ENCODE measurements at places on chromosomes 7 and 10.

- DNase-seq, result no peak
Measured at GRCh38 chr10:2572611-2573010, 494.7 kb upstream of the PFKP start.

DNA sequence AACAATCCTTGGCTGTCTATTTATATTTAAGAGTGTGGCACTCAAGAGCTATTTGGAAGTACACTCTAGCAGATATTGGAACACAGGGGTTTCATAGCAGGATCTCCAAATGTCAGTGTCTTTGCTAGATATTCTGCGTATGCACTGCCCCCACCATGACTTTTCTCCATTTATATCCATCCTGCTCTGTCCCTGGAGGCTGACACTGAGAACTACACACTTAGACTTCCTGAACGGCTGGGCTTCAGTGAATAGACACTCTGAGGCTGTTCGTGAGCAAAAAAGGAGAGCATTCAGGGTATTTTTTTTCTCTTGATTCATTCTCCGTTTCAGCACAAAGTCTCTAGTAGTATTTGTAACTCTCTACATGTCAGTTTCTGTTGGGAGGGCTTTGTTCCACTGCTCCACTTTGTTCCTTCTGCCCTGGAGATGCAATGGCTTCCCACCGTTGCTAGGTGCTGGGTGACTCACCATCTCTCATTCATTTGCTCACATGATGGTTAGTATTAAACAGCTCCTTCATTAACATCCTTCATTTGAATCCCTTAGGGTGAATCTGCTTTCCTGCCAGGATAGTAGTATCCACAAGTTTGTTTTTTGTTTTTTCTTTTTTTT, 155.9 kb upstream of the SLC13A1 start:
- no peak for DNase-seq

GRCh38 chr7:132390705-132391104, 185.6 kb downstream of the PLXNA4 start:
- no peak for DNase-seq

DNA sequence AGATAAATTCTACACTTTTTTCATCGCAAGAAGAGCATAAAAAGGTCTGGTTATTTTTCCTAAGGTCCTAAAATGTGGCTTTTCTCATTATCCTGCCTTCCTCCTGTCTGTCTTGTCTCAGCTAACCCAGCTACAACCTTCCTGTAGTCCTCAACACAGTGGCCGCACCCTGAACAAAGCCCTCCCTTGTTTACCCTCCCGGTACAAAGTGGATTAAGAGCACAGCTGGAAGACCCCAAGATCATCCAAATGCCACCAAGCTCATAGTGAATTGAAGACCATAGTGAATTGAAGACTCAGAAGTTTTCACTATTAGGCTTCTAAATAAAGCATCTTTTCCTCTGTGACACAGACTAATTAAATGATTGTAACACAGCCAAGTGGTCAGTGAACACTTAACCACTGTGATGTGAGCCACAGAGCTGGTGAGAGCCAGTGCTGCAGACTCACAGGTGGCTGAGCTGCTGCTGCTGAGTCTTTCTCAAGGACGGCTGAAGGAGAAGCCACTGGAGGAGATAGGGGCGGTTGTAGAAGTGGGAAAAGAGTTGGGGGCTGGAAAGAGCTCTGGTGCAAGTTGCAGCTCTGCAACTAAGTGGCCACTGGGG, 123.6 kb downstream of the ATXN7L1 start:
- DNase-seq, result no peak

DNA sequence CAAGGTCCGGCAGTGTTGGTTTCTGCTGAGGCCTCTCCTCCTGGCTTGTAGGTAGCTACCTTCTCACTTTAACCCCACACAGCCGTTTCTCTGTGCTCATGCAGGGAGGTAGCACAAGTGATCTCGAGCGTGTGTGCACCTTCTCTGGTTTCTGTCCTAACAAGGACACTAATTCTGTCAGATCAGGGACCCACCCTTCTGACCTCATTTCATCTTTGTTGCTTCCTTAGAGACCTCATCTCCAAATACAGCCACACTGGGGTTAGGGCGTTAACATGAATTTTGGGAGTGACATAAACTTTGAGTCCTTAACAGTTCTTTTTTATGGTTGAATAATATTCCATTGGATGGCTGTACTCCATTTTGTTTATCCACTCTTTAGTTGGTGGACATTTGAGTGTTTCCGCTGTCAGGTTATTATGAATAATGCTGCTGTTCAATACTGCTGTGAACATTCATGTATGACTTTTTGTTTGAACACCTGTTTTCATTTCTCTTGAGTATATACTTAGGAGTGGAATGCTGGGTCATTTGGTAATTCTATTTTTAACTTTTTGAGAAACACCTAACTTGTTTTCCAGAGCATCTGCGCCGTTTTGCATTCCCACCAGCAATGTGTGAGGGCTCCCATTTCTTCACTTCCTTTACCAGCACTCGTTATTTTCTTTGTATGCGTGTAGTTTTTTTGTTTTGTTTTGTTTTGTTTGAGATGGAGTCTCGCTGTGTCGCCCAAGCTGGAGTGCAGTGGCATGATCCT, 57.5 kb downstream of the LCOR start:
- no peak for DNase-seq

- peak; percentile 39 for DNase-seq
Measured at GRCh38 chr10:85548034-85548433, 818.6 kb downstream of the GRID1 start.

- peak; percentile 1 for DNase-seq
Measured at GRCh38 chr10:126634911-126635310, 35.6 kb downstream of the C10orf90 start.

DNA sequence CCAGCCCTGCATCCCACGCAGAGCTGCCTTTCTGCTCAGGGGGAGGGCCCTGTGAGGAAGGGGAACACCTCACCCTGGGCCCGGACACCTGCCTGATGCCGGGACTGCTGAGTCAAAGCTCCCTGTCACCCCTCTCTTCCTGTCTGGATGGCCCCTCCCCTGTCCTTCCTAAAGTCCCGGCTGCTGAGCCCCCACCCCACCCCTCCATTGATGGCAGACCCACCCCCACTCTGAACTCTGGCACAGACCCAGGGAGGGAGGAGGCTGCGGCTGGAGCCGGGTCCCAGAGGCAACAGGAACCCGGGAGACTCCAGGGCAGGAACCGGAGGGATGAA, 78.7 kb downstream of the ELFN1 start:
- no peak for DNase-seq

- DNase-seq, result peak; percentile 69
Measured at GRCh38 chr7:158861004-158861787, 4.8 kb downstream of the DYNC2I1 start.

- DNase-seq, result no peak
Measured at GRCh38 chr7:159192013-159192412, 47.3 kb upstream of the VIPR2 start.

DNA sequence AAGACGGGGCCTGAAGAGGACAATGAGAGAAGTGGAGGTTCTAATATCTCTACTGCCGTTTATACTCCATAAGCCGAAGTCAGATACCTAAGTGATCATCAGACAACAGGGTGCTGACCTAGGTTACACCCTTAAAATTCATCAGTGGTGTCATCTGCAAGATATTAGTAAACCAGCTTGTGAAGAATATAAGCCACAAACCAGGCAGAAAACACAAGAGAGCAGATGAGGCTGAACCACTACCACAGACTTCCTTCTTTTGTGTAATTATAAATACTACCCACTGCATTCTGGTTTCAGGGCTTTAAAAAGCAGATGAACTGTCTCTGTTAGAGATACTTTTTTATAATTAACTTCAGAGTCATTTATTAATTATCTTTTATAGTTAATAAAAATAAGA, 69.0 kb upstream of the LRRC17 start:
- no peak for DNase-seq

- DNase-seq, result no peak
Measured at GRCh38 chr10:59631882-59632807, 77.5 kb downstream of the SLC16A9 start.

DNA sequence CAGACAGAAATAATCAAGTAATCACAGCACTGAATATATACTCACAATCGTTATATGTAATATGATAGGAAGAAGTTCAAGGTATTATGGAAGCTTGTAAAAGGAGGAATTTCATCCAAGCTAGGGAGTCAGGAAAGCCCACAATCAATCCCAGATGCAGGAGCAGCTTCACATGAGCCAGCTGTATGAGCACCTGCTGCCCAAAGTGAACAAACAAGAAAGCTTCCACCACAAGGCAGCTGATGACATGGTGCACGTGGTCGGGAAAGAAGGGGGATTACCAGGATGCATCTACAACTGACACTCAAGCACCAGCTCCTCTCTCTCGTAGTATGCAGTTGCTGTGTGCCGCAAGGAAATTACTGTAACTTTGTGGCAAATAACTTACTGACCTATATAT, 225.2 kb downstream of the XPNPEP1 start:
- no peak for DNase-seq

DNA sequence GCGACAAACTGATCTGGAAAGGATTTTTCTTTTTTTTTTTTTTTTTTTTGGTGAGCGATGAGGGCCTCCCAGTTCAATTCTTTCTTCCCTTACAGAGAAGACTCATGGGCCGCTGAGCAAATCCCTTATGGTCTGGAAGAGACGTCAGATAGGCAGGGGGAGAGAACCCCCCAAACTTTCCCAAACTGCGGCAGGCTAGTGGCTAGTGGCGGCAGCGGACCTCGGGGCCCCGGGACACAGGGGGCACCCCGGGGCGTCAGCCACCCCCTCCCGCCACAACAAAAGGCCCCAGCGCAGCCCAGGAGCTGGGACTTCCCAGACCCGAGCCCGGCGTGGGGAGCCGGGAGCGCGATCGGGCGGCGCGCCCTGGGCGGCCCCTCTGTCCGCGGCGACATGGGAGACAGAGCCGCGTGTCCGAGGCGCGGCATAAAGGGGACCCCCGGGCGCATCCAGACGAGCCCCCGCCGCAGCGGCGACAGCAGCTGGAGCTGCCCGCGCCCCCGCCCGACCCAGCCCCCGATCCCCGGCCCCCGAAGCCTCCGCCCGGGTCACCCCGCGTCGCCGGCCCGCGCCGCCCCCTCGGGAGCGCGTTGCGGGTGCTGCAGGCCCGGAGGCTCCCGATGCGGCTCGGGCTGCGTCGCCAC, 755 bp downstream of the FAM171A1 start:
- no peak for DNase-seq

DNA sequence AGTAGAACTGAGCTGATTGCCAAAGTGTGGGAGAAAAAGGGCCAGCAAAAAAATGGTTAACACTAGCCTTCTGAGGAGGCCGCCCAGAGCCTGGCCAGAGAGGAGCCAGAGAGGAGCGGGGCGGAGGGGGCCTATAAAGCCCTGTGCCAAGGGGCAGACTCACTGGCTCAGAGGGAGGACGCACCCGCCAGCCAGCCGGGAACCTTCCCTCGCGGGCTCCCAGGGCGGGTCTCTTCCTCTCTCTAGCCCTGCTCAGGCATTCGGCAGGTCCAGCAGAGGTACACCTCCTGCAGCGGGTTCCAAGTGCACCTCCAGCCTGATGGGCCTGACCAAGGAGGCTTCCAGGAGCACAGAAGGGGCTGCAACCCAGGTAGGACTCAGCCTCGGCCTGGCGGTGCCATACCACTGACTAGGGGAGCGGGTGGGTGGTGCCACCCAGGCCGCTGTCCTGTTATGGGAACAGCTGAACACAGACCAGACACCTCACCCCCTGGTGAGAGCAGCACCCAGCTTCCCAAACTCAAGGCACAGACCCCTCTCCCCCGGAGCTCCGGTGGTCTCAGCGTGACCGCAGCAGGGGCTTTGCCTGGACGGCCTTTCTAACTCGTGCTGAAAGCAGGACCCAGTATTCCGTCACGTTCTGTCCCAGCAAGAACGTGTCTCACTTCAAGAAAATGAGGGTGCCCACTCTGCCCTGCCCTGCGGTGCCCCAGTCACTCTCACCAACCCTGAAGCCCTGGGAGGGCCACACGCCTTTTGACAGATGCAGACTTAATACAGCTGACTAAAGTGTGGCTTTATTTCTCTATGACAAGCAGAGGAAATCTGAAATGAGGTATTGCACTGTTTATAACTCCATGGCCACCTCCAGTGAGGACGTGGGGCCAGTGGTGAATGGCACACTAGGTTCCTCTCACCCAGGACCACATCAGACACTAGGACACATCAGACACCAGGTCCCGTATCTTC, at the start of gene GPER1:
Gene GPER1 (plus strand): TSS at position 162 of the 969 bp plus-strand sequence. CDS start 3,616 bp downstream, outside the sequence.
- peak; percentile 33 for DNase-seq

DNA sequence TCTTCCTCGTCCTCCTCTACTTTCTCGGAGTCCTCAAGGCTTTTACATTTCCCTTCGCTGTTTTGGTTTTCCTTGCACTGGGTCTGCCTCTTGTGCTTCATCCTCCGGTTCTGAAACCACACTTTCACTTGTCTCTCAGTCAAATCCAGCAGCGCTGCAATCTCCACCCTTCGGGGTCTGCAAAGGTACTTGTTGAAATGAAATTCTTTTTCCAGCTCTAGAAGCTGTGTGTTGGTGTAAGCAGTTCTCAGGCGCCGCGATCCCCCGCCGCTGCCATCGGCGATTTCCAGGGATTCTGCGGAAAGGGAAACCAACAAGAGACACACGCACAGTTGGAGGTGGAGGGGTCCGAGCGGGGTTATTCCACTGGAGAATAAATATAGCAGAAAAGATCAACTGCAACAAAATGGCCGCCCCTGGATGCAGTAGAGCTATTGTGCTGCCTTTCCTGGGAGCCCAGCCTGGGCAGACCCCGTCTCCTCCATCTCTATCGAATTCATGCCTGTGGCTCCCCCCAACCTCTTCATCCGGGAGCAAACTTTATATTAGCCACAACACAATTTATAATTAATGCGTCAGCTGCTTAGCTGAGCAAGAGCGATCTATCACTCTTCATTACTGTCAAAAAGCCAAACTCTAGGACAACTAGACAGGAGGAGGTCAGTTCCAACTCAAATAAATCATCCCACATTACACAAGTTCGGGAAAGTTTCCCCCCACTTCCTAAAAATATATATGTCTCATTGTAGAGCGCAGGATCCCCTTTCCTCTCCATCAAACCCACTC, 1.1 kb downstream of the HOXA2 start:
- no peak for DNase-seq

DNA sequence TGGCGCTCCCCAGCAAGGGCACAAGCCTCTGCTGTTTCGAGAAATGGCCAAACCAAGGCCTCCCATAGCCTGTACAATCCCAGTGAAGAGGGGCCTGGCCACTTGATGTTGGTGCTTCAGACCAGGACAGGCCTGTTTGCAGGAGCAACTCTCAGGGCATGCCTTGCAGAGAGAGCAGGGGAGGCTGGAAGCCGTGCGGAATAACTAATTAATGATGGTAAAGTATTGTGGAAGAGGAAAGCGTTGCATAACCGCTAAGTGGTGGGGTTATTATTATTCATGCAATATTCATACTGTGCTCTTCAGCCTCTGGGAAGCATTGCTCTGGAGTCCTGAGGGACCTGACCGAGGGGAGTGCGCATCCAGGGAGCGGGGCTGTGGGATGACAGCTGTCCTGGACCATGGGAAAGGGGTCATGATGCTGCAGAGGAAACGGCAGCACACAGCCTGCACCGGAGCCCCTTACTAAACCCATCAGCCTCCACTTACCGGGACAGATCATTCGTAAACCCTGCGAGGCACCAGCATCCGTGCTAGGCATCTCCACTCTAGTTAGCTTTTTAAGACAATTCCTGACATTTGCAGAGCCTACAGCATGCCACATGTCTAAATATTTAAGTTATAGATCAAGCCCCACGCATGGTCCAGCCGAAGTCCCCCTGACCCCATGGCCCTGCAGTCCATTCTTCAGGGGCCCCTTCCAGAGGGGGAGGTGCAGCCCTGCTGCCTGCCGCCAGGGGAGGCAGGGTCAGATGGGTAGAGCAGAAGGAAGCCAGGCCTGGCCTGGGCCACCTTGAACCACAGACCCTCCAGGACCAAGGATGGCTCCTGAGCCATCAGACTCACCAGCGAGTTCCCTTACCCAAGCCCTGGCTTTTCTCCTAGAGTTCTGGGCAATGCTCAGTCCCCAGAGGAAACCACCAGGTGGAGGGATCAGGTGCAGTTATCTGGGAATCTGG, 11.6 kb downstream of the TMEM273 start:
- DNase-seq, result no peak

GRCh38 chr10:119439922-119440321, 102.6 kb downstream of the RGS10 start:
- DNase-seq, result no peak
